Thyroid gland (tissue), 4 donors: ENCODE measurements at places on chromosomes 6 and 20.

GRCh38 chr6:14721103-14721758, 524.6 kb upstream of the JARID2 start:
- DNase-seq, result no peak

GRCh38 chr6:18323935-18324705, 59.8 kb upstream of the DEK start:
- DNase-seq, result no peak

DNA sequence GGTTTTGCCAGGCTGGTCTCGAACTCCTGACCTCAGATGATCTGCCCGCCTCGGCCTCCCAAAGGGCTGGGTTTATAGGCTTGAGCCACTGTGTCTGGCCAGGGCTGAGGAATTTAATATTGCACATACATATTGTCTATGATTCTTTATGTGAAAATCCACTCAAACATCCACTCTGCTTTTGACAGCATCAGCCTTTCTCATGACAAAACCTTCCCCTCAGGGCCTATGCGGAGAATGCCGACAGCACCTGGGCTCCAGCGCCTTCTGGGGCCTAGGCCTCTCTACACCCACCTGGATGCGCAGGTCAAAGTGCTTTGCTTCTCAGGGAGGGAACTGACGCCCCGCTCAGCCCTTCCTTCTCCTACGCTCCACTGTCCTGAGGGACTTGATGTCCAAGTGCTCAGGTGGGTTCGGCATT, 5.4 kb downstream of the RAMACL start:
- no peak for DNase-seq

DNA sequence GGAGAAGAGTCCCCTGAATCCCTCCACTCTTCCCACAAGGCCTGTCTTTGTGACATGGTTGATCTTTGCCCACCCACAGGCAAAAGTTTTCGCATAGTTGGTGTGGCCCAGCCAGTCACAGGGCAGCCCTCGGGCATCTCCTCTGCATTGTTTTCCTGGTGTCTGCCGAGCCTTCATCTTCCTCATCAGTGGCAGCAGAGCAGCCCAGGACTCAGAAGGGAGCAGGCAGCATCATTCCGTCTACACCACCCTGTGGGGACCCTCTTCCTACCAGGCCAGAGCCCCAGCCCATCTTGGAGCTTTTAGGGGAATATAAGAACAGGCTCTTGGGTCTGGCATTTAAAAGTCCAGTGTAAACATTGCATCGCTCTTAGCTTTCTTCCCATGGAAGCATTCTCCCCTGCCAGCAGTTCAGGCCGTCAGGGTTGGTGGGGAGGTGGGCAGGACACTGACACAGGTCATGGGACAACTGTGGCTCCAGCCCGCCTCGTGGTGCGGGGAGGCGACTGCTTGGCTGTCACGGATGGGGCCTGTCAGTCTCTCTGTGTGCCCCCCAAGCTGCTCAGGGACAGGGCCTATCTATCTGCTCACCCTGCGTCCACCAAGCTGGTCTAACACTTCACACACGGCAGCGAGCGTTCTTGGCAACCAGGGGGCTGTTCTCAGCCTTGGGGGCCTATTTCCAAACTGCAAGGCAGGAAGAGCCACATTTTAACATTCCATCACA, 38.3 kb downstream of the PDRG1 start:
- DNase-seq, result no peak

GRCh38 chr20:24744747-24745146, 204.3 kb upstream of the CST7 start:
- no peak for DNase-seq

GRCh38 chr6:78829407-78829806, 37.9 kb upstream of the IRAK1BP1 start:
- no peak for DNase-seq

DNA sequence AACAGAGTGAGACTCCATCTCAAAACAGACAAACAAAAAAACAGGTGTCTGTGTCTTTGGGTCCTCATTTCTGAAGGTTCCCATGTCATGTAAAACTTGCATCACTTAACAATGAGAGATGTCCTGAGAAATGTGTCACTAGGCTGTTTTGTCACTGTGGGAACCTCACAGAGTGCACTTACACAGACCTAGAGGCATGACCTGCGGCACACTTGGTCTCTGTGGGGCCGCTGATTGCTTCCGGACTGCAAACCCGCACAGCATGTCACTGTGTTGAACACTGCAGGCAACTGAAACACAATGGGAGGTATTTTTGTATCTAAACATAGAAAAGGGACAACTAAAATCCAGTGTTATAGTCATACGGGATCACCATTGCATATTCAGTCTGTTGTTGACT, 42.3 kb upstream of the TMEM181 start:
- no peak for DNase-seq

GRCh38 chr6:158131926-158132325, 36.1 kb downstream of the SERAC1 start:
- DNase-seq, result no peak

DNA sequence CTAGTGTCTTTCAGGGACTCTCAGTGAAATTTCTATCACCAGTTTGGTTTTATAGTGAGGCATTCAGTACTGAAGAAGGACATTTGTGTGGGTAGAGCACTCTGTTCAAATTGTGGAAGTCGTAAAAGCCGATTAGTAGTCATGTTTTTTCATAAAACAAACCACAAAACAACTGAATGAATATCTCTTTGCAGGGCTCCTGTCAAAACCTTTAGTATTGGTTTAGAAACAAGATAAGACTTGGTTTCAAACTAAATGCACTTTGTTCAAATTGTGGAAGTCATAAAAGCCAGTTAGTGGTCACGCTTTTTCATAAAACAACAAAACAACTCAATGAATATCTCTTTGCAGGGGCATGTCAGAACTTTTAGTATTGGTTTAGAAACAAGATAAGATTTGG, 23.8 kb downstream of the ADGRF4 start:
- DNase-seq, result no peak

GRCh38 chr6:137200288-137200687, 18.9 kb downstream of the IFNGR1 start:
- no peak for DNase-seq

DNA sequence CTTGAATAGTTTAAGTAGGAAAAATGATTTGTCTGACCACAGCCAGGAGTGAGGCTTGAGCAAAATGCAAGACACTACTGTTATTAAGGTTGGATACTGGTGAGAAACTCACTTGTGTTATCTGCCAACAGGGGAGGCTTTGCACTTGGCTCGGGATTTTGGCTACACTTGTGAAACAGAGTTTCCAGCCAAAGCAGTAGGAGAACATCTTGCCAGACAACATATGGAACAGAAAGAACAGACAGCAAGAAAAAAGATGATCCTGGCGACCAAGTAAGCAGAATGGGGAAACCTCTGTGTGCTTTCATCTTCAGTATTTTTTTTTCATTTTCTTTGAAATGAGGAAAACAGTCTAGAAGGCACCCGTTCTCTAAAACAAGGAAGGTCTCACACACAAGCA, 31.6 kb downstream of the TFAP2D start:
- DNase-seq, result no peak

GRCh38 chr6:157390273-157391060, 9.5 kb downstream of the ZDHHC14 start:
- no peak for DNase-seq

GRCh38 chr6:44117397-44118128, 9.7 kb downstream of the MRPL14 start:
- DNase-seq, result peak; percentile 20

DNA sequence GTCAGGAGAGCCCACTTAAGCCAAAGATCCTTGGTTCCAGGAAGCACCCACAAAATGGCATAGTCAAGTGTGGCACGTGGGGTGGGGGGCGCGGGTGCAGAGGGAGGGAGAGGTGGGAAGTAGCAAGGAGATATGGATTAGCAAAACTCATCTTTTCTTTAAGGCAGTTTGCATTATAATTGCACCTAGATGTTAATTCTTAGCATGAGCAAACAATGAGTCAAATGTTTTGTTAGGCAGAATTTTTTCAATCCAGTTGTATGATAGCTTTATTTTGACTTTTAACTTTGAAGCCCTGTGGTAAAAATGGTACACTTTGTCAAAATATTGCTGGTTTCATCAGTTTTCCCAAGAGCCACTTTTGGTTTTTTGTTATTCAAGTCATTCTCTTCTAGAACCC, 15.0 kb downstream of the SCAND1 start:
- DNase-seq, result no peak

DNA sequence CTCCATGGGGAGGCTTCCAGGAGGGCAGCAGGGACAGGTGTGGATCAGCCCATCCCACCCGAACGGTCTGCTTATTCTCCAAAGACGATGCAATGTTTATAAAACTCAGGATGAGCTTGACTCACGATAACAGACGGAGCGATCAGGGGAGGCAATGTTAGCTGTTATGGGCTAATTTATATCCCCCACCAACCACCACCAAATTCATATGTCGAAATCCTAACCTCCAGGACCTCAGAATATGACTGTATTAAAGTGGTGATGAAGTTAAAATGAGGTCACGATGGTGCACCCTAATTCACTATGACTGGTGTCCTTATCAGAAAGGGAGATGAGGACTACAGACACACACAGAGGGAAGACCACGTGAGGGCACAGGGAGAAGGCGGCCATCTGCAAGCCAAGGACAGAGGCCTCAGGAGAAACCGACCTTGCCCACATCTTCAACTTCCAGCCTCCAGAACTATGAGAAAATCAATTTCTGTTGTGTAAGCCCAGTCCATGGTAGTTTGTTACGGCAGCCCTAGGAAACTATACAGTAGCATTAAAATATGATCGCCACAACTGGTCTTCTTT, 7.0 kb downstream of the ADTRP start:
- DNase-seq, result no peak
